Dermis blood vessel endothelial cell (primary cell): ENCODE measurements at places on chromosomes 6 and 20. TPM values are rescaled to one million over a fixed set of nuclear protein-coding genes. Genes with fewer than 3 reads are reported as not detected.

- DNase-seq = no peak
Measured at GRCh38 chr6:157715728-157716164, 107.3 kb upstream of the SNX9 start.

SLC22A16 gene
- not detected in 2 replicates for total RNA-seq

- peak; percentile 75 for DNase-seq
Measured at GRCh38 chr20:17665756-17666155, 16.3 kb downstream of the RRBP1 start.

GRCh38 chr6:38337819-38338465 lies 301.8 kb downstream of the BTBD9 start:
- peak; percentile 40 for DNase-seq

GRCh38 chr6:142881761-142882160 lies 63.2 kb downstream of the HIVEP2 start:
- DNase-seq = no peak

- no peak for DNase-seq
Measured at GRCh38 chr6:105270511-105270910, 90.7 kb upstream of the POPDC3 start.

GJA10 gene
- total RNA-seq = not detected in 2 replicates

PRSS16 gene
- 0.14 TPM in 1 of 2 replicates, not detected in the other for total RNA-seq

- no peak for DNase-seq
Measured at GRCh38 chr6:40925341-40925740, 113.7 kb downstream of the UNC5CL start.

DNA sequence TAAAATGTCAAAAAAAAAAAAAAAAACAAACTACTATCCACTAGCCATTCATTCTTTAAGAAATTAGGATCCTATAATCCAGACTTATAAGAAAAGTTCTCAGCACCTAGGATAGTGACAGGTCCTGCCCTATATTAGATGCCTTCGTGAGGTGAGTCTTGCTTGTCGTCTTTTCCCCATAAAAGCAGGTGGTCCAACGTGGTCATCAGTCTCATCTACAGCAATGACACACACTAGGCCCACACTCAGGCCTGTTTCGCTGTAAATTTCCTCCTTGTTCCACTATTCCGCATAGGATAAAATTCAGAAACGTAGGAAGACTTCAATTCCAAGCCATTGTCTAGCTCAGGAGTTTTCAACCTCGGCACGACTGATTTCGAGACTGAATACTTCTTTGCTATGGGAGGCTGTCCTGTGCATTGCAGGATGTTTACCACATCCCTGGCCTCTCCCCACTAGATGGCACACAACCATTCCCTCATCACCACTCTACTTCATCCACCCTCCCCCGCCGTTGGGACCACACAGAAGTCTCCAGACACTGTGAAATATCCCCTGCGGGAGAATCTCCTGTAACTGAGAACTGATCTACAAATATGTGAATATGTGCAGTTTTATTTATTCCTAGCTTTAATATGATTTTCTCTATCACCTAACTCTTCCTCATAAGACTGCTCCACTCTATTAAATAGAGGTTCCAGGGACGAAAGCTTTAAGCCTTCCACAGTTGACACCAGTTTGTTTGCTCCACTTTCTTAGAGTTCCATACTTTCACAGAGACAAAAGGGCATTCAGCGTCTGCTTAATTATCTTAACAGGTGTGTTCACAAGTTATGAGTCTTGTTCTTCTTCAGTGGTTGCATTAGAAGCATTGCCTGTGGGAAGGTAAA lies 346.3 kb downstream of the BMP2 start:
- DNase-seq = peak; percentile 52

- no peak for DNase-seq
Measured at GRCh38 chr6:139395891-139396301, 21.4 kb upstream of the CITED2 start.

PARD6B gene
- total RNA-seq = 0.28 and 0.85 TPM in 2 replicates

DSE gene
- 6.0 and 8.3 TPM in 2 replicates for total RNA-seq

RPL10A gene
- 1,962 and 2,039 TPM in 2 replicates for total RNA-seq

- DNase-seq = no peak
Measured at GRCh38 chr20:59772931-59773913, 160.2 kb downstream of the SYCP2 start.

DNA sequence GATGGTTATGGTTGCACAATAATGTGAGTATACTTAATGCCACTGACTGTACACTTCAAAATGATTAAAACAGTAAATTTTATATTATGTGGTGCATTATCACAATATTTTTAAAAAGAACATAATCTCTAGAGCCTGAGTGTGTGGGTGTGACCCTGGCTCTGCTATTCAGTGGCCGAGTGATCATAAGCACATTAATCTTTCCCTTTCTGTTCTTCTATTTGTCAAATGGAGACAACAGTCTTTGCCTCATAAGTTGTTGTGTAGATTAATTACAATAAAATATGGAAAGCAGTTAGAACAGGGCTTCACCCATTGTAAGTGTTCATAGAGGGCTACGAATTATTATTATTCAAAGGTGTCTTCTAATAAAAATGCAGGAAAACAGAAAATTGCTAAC lies 548.6 kb downstream of the HTR1B start:
- DNase-seq = no peak

- DNase-seq = peak; percentile 69
Measured at GRCh38 chr6:52534966-52535390, 41.9 kb downstream of the TRAM2 start.

ZC3H12D gene
- 0.17 and 0.23 TPM in 2 replicates for total RNA-seq

FNDC11 gene
- total RNA-seq = 1.2 and 2.4 TPM in 2 replicates

DNA sequence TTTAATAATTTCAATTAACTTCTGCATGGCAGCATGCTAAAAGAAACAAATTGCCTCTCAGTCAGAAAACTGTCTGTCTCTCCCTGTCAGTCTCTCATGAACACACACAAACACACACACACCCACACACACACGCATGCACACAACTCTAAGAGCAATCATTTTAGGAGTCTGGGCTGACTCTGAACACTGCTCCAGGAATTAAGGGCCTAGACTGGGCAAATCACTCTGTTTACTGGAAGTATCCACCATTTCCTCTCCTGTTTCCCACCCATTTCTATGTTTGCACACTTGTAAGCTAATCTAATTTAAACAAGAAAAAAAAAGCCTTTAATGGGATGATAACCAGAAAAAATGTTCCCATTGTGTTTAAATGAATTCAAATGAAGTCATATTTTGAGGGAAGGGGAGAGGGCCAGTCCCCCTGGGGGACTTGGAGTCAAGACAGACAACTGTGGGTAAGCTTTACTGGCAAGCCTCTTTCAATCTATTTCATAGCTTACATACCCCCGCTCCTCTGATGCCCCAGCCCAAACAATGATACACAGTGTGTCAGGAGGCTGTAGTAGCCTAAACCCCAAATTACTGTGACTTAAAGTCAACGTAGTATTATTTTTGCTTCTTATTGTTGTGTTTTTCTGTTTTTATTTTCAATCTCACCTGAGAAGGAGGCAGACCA lies 447.8 kb upstream of the FLRT3 start:
- DNase-seq = no peak

GRCh38 chr6:3617681-3618311 lies 133.7 kb downstream of the PXDC1 start:
- no peak for DNase-seq

BYSL gene
- 15.8 and 22.1 TPM in 2 replicates for total RNA-seq

DNMT3B gene
- 2.9 and 5.5 TPM in 2 replicates for total RNA-seq

HTR1E gene
- total RNA-seq = not detected in 2 replicates

DNA sequence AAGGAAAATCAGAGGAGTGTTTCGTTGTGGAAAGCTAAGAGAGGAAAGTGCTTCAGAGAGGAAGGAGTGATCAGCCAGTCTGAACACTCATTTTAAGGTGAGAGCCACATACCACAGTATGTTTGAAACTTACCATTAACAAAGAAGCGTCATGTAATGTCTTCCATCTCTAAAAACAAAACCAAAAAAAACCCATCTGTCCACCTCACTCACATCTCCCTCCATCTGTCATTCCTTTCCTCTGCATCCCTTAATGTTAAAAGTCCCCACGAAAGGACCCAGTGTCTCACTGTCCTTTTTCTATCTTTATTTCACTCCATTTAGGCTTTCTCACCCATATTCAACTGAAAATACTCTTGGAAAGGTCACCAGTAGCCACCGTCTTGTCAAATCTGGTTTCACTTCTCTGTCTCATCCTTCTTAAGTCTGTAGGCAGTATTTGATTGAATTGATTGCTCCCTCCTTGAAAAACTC lies 59.4 kb upstream of the GNRH2 start:
- no peak for DNase-seq

TINAG gene
- total RNA-seq = not detected in 2 replicates

DNA sequence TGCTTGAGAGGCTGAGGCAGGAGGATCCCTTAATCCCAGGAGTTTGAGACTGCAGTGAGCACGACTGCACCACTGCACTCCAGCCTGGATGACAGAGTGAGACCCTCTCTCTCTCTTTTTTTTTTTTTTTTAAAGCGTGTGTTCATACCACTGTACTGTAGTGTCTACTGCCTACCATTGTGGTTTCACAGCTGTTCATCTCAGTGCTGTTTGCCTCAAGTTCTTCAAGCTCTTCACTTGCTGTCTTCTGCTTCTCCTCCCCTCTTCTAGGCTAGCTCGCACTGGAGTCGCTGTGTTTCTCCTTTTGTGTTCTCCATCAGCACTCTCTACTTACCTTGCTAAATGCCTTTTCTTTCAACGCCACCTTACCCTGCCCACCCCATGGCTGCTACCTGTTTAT lies 7.4 kb downstream of the FOXO3 start:
- DNase-seq = no peak

- DNase-seq = peak; percentile 7
Measured at GRCh38 chr6:113971741-113972140, 793 bp upstream of the HDAC2 start.

GABBR1 gene
- 1.0 and 5.4 TPM in 2 replicates for total RNA-seq

DNA sequence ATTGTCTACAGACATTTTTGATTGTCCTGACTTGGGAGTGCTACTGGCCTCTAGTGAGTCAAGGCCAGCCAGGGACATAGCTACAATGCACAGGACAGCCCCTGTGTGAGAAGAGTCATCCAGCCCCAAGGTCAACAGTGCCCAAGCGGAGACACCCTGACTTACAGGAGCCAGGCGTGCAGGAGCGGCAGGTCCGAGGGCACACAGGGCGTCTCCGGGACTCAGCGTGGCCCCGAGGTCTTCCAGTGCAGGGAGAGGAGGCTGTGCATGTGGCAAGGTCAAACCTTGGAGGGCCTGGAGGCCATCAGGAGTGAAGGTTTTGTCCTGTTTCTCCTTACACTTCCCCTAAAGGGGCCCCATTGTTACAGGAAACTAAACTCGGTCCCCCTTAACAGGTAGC lies 41.3 kb upstream of the QKI start:
- no peak for DNase-seq

GRCh38 chr6:29887330-29887818 lies 55.0 kb upstream of the HLA-A start:
- peak; percentile 17 for DNase-seq

DNA sequence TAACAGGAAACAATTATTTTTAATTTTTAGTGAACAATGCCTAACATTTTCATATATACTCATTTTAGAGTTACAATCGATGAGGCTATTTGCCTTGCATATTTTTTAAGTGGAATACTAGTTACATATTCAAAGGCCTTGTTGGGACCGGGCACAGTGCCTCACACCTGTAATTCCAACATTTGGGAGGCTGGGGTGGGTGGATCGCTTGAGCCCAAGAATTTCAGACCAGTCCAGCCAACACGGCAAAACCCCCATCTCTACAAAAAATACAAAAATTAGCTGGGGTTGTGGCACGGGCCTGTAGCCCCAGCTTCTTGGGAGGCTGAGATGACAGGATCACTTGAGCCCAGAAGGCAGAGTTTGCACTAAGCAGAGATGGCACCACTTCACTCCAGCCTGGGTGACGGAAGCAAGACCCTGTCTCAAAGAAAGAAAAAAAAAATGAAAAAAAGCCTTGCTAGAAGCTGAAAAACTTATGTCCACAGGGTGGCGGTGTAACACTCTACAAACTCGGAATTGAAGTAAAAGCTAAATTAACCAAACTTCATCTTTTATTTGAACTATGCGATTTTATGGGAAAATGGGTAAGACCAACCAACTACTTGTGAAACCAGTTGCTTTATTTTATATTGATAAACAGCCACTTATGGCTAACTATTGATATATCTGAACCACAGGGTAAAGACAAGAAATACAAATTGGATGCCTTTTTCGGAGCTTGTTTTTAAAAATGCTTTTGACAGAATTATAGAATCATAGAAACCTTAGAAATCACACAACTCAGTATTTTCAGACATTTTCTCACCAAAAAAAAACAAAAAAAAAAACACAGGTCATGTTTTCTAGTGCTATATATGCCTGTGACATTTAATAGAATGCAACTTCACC lies 24.1 kb upstream of the ROS1 start:
- peak; percentile 87 for DNase-seq

- no peak for DNase-seq
Measured at GRCh38 chr6:125367036-125367782, 65.4 kb upstream of the HDDC2 start.

DNA sequence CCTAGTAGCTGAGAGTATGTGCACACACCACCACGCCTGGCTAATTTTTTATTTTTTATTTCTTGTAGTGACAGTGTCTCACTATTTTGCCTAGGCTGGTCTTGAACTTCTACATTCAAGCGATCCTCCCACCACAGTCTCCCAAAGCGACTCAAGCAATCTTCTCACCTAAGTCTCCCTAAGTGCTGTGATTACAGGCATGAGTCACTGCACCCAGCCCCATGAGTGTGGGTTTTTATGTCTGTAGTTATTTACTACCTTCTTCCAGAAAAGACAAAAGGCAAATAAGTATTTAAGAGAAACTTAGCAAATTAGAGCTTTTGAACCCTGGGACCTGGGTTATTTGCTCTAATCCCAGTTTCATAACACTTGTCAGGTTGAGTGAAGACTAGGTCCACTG lies 92.3 kb upstream of the HCRTR2 start:
- DNase-seq = no peak

DNA sequence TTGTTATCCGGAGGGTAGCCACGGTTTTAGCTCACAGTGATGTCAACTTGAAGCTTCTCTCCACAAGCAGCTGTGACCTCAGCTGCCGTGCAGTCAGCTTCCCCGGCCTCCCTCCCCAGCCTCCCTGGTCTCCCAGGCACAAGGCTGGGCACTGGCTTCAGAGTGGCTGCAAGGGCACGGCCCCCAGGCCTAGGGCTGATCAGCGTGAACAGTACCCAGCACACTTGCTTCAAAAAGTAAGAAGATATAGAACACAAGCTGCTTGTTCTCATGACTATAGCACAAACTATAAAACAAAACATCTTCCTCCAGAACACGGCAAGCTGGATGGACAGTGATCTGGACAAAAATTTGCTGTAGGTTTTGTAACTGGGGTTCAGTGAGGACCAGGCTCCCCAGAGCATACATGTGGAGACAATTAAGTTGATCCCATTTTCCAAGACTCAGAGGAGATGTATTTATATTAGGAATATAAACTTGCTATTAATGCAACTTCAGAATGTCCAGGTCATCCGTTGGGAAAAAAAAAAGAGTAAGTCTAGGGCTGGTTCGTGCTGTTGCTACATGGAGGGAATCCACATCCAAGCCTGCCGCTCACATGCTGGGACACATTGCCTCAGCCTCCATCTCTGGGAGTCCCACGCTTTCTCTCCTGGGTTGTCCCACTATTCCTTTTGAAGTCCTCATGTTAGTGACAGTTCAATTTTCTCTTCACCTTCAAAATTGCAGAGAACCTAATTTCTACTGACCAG lies 199.4 kb upstream of the THBS2 start:
- DNase-seq = no peak
